ENCODE measurements at places on chromosomes 16 and 17.
A peak's percentile ranks its signal among the peaks of the same experiment; 100 is the strongest.

- no peak for DNase-seq
Measured at GRCh38 chr17:50689956-50690886, 17.5 kb downstream of the ANKRD40 start.

- DNase-seq = no peak
Measured at GRCh38 chr17:35793257-35793656, 2.2 kb downstream of the MMP28 start.

- no peak for DNase-seq
Measured at GRCh38 chr17:77609553-77610517, 348.7 kb upstream of the TNRC6C start.

DNA sequence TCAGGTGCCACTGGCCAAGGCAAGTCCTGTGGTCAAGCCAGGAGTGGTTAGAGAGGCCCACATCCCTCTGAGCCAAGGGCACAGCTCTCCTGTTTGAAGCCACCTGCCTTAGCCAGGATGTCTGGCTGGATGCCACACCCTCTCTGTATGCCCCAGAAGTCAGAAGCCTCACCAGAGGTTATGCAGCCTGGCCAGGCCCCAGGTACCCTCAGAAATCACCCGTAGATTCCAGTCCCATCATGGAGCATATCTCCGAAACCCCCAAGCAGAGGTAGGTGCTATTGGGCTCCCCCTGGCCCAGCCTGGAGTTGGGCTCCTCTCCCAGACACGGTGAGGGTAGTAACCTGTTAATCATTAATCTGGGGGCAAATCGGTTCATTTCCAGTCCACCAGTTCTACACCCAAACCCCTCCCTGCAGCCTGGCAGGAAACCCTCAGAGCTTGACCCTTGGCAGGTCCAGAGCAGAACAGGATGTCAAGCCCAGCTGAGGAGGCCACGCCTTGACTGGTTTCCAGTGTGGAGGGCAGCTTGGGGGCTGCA is 60.6 kb upstream of the TMEM97 start:
- no peak for DNase-seq

GRCh38 chr17:66369830-66370229 is 67.4 kb downstream of the PRKCA start:
- DNase-seq = no peak

DNA sequence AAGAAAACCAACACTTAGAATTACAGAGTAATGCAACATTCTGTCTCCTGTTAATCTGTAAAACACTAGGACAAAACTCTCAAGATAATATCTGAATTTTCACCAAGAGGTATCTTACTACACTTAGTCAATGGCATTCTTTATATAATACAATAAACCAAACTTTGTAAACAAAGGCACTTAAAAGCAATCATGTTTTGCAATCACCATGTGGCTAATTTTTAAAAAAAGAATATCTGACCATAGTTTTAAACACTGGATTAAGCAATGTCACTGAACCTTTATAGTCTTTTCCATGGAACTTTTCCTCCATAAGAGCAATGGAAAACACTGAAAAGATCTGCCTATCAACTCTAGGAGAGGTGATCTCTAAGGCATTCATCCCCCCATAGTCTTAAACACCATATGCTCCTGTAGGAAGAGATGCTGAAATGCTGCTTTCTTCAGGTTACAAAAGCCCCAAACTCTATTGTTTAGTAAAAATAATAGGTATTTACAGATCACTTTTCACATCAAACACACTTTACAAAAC is 144.2 kb upstream of the CORO6 start:
- no peak for DNase-seq

GRCh38 chr17:40827746-40828453 is 5.5 kb upstream of the KRT10 start:
- no peak for DNase-seq

GRCh38 chr17:83178533-83179304 is 99.3 kb downstream of the METRNL start:
- no peak for DNase-seq

- DNase-seq = no peak
Measured at GRCh38 chr16:67613808-67614207, 31.1 kb upstream of the CARMIL2 start.

GRCh38 chr16:56525236-56525635 is 5.4 kb upstream of the BBS2 start:
- no peak for DNase-seq

DNA sequence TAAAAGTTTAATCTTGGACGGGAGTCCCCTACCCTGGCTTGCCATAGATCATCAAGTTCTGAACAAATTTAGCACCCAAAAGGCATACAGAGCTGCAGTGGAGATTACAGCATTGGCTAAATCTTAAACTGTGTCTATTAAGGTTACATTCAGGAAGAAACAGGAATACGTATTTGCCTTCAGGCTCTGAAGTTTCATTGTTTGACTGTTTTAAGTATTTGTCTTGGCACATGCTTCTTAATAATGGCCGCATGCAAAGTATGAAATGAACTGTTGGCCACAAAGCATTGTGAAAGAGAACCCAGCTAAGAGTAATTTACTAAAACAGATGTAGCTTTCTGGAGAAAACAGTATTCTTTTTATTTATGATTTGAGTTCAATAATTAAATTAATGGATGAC is 63.9 kb upstream of the CNEP1R1 start:
- DNase-seq = no peak

DNA sequence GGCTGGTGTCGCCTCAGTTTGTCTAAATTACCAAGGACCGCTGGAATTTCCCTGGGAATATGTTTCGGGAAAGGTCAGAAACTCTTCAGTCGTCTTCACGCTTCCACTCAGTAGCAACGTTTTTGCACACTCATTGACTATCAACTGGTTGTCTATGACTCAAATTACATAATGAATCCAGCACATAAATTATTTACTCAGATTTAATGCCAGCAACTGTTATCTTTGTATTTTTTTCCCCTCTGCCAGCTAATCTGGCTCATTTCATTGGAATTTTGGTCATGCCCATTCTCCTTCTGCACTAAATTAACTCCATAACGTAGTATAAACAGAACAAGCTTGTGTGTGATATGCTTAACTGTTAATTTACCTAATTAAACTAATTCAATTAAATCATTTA is 372.7 kb upstream of the ZFHX3 start:
- no peak for DNase-seq

- DNase-seq = peak; percentile 50
Measured at GRCh38 chr16:77213542-77214106, 14.4 kb downstream of the SYCE1L start.

GRCh38 chr17:15078570-15078969 is 186.6 kb downstream of the PMP22 start:
- DNase-seq = no peak

GRCh38 chr16:89588413-89589109 is 13.0 kb downstream of the CPNE7 start:
- no peak for DNase-seq

- no peak for DNase-seq
Measured at GRCh38 chr16:13041646-13042290, 140.4 kb downstream of the SHISA9 start.

DNA sequence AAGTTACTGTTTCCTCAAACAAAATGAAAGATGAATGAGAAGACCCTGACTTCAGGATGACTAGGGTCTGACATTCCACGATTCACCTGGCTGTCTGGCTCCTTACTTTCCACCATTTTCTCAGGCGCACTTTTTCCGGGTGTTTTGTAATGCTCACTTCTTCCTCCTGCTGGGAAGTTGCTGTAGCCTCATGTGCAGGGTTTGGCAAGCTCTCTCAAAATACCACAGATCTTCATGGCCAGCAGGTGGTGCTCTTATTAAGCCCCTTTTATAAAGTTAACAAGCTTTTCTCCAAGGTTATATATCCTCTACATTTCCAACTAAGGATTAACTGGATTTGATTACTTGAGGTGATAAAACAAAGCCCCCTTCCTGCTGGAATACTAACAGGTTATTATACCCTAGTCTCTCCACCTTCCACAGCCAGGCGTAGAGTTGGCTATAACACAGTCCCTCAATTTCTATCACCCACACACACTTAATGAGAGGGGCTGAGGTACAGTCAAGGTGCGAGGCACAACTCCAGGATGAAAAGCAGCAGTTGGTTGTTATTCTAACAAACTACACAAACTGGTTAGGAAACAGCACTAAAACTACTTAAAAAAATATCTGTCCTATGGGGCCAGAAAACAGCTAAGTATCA is 45.4 kb downstream of the STH start:
- DNase-seq = peak; percentile 45

GRCh38 chr17:9512323-9513168 is 63.1 kb downstream of the STX8 start:
- no peak for DNase-seq

GRCh38 chr17:7021993-7022778 is 664 bp upstream of the BCL6B start:
- DNase-seq = peak; percentile 64

DNA sequence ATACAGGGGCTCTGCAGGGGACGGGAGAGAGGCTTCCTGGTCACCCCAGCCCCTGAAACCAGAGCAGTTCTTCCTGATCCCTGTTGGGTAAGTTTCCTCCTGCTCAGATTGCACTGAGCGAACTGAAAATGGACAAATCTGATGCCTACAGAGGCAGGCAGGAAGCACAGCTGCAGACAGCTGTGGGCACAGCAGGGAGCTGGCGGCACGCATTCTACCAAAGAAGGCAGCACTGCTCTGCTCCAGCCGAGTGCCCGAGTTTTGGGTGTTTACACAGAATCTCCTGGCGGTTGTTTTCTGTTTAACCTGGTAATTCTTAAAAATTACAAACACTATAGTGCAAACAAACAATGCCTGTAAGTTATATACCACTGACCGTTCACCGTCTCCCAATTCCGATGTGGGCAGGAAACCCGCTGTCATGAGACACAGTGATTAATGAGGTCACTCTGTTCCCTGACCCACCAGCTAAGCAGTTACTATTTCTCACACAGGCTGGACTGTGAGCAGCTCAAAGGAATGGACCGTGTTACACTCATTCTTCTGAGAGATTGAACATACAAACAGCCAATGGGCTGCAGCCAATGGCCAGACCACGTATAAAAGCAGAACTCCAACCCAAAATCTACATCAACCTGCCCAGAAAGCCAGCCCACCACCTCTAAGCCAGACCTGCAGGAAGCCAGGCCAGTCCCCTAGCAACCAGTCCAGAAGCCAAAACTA is 25.5 kb downstream of the NSMCE1 start:
- DNase-seq = peak; percentile 21

DNA sequence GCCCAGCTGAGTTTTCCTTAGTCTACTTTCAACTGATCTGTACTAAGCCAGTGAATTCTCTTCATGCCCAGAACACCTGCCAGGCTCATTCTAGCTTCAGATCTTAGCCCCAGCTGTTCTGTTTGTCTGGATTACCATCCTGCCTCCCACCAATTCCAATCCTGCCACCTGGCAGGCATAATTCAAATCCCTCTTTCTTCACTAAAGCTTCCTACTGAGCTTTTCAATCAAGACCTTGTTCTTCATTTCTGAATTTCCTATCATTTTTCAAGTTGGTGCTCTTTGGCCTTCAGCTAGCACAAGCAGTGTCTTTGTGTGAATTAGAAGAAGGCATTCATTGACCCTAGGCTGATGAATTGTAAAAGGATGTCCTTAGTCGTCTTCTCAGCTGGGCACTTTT is 357.6 kb downstream of the UTP18 start:
- DNase-seq = no peak

GRCh38 chr16:75065149-75065505 is 51.5 kb downstream of the LDHD start:
- DNase-seq = no peak

DNA sequence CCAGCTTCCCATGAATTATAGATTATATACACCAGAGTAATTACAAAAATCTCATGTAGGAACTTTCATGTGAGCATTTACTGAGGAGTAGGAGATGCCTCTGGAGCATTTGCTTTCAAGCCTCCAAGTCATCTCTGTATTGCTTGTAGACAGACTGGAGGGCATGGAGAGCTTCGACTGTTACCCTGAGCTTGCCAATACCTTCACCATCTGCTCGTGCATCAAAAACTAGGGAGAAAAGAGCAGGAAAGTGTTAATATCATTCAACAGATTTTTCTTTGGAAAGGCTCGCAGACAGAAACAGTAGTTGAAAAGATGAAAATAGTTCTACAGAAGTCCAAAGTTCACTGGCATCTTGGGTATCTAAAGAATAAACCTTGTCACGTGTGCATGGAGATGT is 99.0 kb upstream of the AKTIP start:
- no peak for DNase-seq

DNA sequence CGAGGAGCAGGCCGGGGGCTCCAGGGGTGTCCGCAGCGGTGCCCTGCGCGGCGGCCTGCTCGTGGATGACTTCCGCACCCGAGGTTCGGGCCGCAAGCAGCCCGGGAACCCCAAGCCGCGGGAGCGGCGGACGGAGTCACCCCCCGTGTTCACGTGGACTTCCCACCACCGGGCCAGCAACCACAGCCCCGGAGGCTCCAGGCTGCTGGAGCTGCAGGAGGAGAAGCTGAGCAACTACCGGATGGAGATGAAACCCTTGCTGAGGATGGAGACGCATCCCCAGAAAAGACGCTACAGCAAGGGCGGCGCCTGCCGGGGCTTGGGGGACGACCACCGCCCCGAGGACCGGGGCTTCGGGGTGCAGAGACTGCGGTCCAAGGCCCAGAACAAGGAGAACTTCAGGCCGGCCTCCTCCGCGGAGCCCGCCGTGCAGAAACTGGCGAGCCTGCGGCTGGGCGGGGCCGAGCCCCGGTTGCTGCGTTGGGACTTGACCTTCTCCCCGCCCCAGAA is 75.8 kb downstream of the KLHDC4 start:
- DNase-seq = no peak

DNA sequence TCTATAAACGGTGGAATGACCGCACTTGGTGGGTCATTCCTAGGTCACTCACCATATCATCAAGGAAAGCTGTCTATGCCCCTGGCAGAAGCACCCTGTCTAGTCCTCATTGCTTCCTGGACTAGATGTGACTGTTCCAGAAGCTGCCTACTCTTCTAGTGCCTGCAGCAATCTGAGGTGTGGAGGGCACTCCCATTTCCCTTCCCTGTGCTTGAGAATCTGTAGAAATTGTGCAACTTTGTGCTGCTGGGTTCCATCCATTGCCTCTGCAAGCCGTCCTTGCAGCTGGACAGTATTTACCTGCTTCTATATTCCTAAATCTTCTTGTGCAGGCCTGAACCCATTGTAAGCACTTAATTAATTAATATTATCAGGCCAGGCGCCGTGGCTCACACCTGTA is 52.1 kb downstream of the CACNG3 start:
- no peak for DNase-seq

DNA sequence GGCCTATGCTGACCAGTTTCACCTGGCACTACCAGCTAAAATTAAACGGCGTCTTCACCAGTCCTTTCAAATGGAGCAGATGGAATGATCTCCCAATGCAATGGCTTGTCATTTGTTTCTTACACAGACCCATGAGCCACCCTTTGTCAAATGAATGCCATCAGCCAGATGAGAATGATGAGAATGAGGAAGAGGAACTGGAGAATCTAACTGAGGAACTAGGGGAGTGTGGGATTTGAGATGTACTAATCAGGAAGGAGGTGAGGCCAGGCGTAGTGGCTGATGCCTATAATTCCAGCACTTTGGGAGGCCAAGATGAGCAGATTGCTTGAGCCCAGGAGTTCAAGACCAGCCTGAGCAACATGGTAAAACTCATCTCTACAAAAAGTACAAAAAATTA is 116.4 kb downstream of the HS3ST3A1 start:
- no peak for DNase-seq

- DNase-seq = no peak
Measured at GRCh38 chr16:54375071-54375470, 88.5 kb upstream of the IRX3 start.

- DNase-seq = no peak
Measured at GRCh38 chr17:49434821-49435670, 20.4 kb upstream of the PHB1 start.

Data from omental fat pad (tissue), 4 donors.